EL (cell line): ENCODE measurements at places on chromosomes 7 and 10.
A peak's percentile ranks its signal among the peaks of the same experiment; 100 is the strongest.

DNA sequence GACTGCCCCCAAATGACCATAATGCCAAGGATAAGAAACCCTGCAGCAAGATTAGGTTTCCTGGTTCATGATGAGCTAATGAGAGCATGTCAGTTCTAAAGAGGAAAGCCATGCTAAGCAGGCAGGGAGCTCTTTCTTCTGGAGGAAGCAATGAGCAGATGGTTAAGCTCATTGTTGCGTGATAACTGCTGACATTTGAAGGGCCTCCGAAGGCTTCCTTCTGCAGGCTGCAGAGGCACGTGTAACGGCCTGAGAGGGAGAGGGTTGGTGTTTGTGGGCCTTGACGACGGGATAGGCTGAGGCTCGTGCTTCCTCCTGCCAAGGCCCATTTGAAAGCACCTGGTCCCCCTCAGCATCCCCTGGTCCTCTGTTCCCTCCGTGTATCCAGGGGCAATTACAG is 63.5 kb upstream of the BTBD16 start:
- DNase-seq = no peak

DNA sequence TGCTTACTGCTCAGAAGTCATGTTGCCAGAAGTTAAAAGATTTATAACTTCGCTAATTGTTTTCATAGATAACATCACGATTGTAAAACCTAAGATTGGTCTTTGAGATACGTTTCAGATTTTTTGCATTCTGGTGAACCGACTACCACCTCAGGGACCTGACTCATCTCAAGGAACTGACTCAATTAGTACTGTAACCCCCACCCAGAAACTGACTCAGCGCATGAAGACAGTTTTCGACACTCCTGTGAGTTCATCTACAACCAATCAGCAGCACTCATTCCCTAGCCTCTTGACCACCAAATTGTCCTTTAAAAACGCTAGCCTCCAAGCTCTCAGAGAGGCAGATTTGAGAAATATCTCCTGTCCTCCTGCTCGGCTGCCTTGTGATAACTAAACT is 72.3 kb downstream of the ELMO1 start:
- DNase-seq = no peak

DNA sequence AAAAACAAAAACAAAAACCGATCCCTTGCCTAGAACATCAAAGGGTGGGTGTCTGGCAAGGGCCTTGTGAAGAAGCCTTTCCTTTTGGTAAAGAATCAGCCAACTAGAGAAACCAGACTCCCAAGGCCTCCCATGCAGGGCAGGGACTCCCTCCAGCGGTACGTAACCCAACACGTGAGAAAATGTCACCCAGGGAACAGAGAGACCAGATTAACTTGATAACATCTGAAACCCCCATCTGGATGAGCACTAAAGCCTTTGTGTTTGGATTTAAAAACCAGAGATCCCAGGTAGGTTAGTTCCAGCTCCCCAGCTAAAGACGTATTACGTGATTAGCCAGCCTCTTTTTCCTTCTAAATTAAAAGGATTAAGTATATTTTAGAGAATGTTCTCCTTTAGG is 3.0 kb upstream of the HABP2 start:
- no peak for DNase-seq

GRCh38 chr10:101134299-101135127 is 3.4 kb downstream of the TLX1 start:
- no peak for DNase-seq

DNA sequence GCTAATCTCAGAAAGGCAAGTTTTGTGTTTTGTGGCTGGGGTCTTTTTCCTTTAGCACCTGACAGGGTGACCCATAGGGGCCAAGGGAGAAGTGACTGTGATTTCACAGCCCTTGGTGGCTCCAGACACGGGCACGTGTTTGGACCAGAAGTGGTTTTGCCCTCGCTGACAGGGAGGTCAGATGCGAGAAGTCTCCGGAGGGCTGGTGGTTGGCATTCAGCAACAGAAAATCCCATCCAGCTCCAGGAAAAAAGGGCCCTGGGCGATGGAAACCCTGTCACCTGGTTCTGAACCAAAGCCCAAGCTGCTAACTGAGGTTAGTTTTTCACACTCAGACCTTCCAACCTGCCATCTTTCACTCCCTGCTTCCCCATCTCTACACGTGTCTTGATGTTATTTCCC is 272.9 kb downstream of the TRIL start:
- no peak for DNase-seq

DNA sequence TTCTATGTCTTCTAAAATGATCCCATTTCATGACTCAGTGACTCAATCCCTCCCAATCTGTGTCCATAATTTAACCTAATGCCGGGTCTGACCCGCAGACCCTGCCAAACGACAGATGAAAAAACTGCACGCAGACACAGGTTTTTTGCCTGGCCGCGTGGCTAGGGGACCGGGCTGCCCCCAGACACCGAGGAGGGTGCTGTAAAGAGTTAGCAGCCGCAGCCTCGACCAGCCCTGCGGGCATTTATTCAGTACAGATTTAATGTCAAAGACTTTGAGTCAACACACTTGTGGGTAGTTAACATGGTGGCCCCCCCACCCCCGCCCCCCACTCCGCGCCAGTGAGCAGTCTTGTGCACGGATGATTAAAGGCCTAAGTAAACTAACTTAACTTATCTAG is 1324.7 kb downstream of the GATA3 start:
- no peak for DNase-seq

GRCh38 chr10:36499693-36500092 is 625.7 kb upstream of the ANKRD30A start:
- peak; percentile 2 for DNase-seq

DNA sequence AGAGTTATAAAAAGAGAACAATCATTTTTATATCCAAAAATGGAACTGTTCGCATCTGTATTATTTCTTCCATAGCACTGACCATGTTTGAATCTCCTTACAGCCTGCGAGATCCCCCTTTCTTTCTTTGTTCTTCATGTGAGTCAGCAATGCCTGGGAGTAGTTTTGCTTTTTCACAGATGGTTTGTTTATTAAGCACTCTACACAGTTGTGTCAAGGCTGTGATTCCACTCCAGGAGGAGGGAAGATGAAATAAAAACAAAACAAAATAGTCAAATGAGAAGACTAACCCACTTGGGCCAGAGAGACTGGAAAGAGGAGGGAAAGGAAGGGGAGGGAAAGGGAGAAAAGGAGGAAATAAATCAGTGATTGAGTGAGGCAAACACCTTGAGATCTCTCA is 7.8 kb downstream of the LIPF start:
- no peak for DNase-seq

GRCh38 chr7:78792006-78792405 is 661.5 kb downstream of the MAGI2 start:
- DNase-seq = no peak

DNA sequence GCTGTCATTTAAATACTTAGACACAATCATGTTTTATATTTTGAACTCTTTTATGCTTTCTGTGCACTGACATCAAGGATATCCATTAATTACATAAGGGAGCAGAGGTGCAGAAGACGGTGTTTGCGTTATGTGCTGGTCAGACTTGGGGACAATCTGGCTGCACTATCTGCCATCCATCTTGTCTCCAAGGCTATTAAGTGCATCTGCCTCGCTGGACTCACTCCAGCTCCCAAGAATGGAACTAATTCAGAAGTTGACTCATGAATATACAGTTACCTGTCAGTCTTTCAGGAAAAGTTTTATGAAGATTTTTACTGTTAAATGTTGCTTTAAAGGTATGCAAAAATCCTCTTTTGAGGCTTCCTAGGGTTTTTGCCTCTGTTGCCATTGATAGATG is 391.0 kb downstream of the SUGCT start:
- no peak for DNase-seq

- DNase-seq = no peak
These were observed 7.8 kb downstream of the GPER1 start for GRCh38 chr7:1095621-1096155.

DNA sequence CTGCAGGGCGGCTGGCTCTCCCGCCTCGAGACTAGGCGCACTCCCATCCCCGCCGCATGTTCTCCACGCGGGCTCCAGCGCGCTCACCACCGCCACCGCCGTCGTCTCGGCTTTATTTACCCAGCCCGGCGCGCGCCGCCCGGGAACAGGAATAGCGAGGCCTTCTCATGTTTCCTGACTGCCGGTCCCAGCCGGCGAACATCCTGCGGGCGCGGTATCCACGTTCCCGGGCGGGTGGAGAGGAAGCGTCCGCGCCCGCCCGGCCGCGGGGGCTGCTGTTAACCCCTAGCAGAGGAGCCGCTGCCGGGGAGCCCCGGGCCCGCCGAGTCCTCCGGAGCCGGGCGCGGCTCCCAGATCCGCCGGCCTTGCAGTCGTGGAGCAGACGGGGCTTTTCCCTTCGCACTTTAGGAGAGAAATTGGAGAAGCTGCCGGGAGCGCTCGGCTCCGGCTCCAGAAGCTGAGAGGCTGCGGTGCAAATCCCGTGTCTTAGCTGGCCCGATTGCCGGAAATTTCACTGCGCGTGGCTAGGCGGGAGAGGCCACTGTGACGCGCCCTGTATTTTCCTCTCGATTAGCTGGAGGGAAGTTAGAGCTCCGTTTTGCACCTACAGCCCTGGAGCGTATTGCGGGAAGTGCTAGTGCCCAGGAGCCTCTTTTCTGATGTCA is at the start of gene MKX:
Gene MKX, minus strand, starts transcription at position 88 of the 665 bp plus-strand sequence. CDS start 2,404 bp downstream, outside the sequence.
- peak; percentile 81 for DNase-seq

DNA sequence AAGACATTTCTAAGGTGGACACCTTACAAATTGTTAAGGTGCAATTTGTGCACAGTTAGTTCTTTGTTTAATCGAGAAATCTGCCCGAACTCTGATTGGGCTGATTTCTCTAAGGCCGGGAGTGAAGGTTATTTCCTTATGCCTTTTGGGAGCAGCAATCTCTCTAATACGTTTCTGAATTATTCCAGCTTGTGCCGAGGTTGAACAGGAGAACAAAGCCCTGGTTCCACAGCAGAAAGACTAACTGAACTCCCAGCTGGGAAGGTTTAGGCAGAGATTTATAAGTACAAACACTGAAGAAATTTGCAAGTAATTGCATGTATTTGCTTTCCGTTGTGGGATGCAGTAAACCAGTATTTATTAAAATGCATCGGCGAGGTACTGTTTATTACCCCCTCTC is 116.8 kb downstream of the GLI3 start:
- DNase-seq = no peak

GRCh38 chr10:89250865-89251408 is 638 bp downstream of the LIPA start:
- no peak for DNase-seq

DNA sequence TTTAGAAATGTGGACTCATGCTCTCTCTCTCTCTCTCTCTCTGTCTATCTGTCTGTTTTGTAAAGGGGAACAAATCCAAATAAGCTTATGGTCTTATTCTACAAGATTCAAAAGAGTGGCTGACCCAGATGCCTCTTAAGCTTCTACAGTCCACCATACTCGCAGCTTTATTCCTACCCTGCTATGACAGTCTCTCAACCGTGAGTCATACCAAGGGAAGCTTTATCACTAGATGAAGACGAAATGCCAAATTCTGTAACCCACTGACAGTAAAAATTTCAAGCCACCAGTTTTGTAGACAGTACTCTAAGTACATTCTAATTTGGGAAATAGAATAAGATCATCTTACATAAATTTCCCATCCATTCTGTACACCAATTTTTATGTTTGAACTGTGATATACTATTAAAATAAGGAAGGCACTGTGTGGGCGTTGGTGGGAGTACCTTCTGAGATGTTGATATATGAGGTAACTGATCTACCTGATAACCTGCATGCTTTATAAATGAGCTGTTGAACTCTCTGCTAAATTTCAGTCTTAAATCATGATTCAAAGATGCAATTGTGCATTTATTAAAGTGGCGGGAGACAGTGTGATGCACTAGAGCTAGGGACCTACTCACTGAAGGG is 153.2 kb downstream of the KLF6 start:
- peak; percentile 28 for DNase-seq

DNA sequence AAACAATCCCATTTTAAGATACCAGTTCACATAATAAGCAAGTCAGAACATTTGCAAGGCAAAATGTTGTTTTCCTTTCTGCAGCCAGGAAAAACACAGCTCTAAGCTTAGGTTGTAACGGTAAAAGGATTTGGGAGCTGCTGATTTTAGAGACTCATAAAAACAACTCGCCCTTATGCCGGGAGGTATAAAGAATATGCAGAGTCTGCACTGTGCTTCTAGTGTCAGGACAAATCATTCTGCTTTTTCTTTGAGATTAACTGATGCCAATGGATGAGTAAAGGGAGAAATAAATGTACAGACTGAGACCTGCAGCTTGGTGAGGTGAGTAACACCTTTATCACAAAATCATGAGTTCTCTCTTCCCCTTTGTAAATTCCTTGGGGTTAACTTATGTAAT is 2.0 kb upstream of the SFR1 start:
- no peak for DNase-seq

DNA sequence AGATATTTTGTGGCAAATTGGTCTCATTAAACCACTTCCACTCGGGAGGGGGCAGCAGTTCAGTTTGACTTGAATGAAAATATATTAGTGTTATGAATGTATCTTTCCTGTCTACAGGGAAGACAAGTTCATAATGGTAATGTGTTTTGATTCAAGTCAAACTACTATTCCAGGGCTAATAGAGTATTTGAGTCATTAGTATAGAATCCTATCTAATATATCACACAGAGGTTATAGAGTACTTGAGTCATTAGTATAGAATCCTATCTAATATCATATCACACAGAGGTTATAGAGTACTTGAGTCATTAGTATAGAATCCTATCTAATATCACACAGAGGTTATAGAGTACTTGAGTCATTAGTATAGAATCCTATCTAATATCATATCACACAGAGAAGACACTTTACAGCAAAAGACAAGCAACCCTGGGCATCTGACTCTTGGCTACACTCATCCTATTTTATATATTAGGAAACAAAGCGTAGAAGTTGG is 199.7 kb upstream of the MAGI2 start:
- peak; percentile 62 for DNase-seq

DNA sequence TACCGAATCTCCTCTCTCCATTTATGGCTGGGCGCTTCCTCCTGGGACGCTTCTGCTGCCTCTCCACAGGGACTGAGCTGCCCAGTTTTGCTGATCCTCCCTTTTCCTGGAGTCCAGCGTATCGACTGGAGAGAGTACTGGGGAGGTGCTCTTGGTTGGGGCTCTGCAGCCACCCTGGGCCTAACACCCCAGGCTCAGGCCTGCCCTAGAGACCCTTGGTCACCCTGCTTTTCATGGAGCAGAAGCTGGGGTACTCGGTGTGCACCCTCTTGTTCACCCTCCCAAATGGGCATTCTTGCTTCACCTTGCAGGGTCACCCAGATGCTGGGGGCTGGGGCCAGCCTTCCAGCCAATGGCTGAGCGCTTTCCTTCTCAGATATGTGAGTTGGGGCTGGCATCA is 88.8 kb upstream of the RET start:
- DNase-seq = no peak

DNA sequence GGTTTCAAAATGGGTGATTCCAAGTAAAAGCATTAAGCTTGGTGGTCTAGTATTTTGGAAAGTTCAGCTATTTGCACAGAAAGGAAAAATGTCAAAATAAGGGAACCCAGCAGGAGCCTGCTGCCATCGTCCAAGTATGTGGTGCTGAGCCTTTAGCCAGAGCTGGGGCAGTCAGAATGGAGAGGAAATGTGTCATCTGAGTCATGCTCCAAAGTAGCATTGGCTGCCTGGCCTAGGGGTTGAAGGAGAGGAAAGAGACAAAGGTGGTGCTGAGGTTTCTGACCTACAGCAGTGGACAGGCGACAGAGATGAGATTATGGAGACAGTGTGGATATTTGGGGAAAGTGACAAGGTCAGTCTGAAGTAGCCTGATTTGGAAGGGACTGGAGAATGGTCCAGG is 103.9 kb downstream of the PLCE1 start:
- peak; percentile 42 for DNase-seq
